T-helper 9 cell (primary cell): ENCODE measurements at places on chromosomes 2 and 18.

DNA sequence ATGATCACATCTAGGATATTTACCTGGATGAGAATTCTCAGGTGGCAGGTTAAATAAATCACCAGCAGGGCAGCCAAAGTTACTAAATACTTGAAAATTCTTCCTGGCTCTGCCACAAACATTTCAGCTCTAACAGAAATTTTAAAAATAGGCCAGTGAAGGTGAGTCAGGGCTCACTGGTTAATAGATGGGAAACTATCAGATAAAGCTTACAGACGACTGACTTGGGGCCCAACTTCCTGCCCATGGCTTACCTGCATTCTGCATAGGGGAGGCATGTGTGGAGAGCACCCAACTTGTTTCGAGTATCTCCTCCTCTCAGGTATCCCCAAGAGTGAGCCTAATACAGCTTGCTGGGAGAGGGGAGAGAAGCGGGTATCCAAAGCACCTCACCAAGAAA, 57.8 kb downstream of the SPRED2 start:
- no peak for DNase-seq

- no peak for DNase-seq
Observed at GRCh38 chr2:42895791-42896135, 103.4 kb upstream of the HAAO start.

DNA sequence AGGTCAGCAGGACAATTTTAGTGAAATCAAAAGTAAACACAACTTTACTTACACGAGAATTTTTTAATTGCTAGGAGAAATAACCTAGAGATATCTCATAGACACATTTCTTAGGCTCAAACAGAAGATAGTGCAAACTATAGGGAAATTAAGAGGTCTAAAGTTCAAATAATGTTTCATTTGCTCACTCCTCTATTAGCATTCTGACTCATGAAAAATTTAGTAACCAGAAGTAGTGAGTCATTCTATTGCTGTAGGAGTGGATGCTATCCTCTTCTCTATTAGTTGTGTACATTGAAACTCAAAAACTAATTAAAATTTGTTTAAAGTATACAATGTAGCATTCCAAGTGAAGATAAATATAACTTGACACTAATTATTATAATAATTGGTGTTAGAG, 908.3 kb upstream of the TMEFF2 start:
- DNase-seq = no peak

GRCh38 chr18:38571651-38572050, 1006.1 kb upstream of the CELF4 start:
- DNase-seq = no peak

- no peak for DNase-seq
Observed at GRCh38 chr2:108918941-108919341, 70.1 kb downstream of the EDAR start.

GRCh38 chr2:105073591-105073990, 35.7 kb downstream of the MRPS9 start:
- DNase-seq = no peak

- no peak for DNase-seq
Observed at GRCh38 chr2:26770986-26771586, 7.0 kb downstream of the SLC35F6 start.

GRCh38 chr2:25257032-25257552, 84.6 kb downstream of the DNMT3A start:
- DNase-seq = no peak

DNA sequence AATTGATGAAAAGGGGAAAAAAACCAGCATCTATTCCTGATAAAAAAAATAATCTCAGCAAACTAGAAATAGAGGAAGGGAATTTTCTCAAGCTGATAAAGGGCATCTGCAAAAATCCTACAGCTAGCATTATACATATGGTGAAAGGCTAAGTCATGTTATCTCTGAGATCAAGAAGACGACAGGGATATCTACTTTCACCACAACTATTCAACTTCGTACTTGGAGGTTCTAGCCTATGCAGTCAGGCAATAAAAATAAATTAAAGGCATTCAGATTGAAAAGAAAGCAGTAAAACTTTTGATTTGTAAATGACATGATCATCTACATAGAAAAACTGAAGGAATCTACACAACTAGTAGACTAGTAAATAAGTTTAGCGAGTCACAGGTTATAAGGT, 58.2 kb downstream of the CAB39 start:
- no peak for DNase-seq

DNA sequence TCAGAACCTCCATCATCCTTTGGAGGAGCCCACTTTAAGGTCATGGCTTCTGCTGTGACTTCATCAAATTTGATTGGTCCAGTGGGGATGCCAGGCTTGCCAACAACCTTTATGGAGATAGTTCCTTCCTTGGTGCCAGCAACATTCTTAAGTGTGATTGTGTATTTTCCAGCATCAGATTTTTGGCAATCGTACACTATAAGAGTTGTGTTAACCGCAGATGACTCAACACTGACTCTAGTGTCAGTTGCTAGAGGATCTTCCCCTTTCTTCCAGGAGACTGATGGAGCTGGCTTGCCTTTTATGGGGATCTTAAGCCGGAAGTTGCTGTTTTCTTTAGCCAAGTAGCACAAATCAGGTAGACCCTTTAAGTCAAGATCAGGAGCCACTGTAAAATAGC, 98.7 kb downstream of the PLEKHA3 start:
- no peak for DNase-seq

DNA sequence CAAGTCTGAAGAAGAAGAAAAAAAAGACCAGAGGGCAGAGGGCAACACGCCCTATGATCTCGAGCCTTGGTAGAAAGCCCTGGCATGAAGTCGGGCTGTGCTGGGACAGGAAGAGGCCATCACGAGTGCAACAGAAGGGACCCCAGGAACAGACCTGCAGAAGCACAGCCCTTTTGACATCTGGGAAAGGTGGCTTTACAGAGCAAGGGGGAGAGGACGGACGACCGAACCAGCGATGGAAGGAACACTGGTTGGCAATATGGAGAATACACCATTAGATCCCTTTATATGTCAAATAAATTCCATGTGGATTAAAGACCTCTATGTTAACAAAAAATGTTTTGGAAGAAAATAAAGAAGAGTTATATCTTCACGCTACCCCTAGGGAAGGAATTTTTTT, 10.7 kb downstream of the KIF1A start:
- no peak for DNase-seq

- DNase-seq = no peak
Observed at GRCh38 chr2:158761621-158762020, 33.5 kb upstream of the DAPL1 start.

DNA sequence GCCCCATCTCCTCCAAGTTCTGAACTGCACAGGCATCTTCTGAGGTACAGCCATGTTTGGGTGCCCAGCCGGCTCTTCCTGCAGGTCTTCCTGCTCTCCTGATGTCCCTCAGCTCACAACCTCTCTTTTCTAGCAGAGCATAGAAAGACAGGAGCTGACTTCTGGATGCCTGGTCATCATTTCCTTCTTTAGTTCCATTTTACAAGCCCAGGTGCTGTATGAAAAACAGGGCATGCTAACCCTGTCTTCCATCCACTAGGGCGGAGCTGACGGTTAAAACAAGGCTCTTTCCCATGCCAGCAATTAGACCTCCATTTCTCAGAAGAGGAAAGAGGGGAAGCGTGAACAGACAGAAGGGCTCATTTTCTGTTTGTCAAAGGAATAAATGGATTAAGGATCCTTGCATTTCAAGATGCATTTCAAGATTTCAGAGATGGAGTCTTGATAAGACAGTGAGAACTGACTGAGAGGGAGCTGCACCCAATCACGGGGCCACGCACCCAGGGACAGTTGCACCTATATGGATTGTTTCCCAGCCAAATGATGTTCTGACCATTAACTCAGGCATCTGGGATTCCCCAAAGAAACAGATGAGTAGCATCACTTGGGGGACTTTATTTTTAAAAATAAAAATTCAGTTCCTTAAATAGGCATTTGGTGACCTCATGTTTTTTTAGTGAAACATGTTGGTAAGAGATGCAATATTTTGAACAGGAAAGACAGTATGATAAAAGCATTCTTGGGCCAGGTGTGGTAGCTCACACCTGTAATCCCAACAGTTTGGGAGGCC, 45.8 kb upstream of the EML6 start:
- no peak for DNase-seq
